NCI-H1930 (cell line): ENCODE measurements at places on chromosomes 7 and 10.
A peak's percentile ranks its signal among the peaks of the same experiment; 100 is the strongest.

GRCh38 chr7:131182446-131183058 lies 145.1 kb upstream of the MKLN1 start:
- no peak for DNase-seq

GRCh38 chr10:119403921-119404320 lies 138.6 kb downstream of the RGS10 start:
- DNase-seq = no peak

DNA sequence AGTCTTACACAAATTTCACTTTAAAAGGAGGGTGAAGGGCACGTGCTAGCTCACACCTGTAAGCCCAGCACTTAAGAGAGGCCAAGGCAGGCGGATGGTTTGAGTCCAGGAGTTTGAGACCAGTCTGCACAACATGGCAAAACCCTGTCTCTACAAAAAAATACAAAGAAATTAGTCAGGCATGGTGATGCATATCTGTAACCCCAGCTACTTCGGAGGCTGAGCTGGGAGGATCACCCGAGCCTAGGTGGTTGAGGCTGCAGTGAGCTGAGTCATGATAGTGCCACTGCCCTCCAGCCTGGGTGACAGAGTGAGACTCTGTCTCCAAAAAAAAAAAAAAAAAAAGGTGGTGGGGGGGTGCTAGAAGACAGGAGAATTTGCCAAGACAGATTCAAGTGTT lies 237.3 kb upstream of the KLF14 start:
- no peak for DNase-seq

GRCh38 chr10:91552274-91553095 lies 80.4 kb downstream of the PPP1R3C start:
- DNase-seq = peak; percentile 2

DNA sequence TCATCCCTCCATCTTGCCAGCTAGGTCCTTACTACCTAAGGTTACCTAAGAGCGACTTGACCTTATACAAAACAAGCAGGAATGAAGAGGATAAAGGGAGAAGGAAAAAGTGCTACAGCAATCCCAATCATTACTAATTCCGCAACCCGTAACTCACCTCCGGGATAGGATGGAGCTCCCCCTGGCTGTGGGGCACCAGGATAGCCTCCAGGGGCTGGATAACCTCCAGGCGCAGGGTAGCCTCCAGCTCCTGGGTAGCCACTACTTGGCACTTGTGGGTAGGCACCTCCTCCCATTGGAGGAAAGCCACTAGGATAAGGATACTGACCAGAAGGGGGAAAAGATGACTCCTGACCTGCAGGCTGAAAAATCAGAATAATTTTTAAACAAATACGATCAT lies 15.8 kb downstream of the ANXA7 start:
- no peak for DNase-seq
